T-helper 2 cell treated with Interferon-gamma antibody and Interleukin-4, amounts not matched to agents 5 μg/mL and 100 μg/mL, for 36 hours (primary cell): ENCODE measurements at places on chromosomes 1 and 21.

DNA sequence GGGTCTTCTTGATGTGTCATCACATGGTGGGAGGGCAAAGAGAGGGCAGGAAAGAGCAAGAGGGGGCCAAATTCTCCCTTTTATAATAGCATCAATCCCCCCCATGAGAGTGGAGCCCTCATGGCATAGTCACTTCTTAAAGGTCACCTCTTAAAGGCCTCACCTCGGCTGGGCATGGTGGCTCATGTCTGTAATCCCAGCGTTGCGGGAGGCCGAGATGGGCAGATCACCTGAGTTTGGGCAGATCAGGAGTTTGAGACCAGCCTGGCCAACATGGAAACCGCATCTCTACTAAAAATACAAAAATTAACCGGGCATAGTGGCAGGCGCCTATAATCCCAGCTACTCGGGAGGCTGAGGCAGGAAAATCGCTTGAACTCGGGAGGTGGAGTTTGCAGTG, 170.1 kb downstream of the PGBD5 start:
- no peak for DNase-seq

DNA sequence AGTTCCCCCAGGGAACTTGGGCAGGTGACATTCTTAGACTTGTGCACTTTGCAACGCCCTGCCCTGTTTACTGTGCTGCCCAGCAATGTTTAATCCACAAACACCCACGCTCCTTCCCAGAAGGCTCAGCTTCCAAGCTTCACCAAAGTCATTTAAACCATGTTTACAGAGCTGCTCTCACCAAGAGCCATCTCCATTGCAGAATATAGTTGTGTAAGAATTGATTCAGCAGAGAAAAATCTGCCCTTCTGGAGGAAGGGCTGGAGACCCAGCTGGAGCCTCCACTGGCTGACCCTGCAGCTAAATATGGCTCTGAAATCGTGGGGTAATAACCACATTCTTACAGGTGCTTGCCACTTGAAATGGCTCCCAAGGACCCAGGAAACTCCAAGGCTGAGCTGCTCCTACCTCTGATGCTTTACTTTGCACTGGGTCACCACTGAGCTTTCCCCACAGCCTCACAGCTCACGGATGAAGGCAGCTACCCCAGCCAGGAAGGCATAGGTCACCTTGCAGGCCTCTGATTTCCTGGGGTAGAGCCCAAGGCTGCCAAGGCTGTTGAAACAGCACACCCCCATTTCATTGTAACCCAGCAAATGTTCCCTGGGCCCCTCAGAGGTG, 8.7 kb downstream of the CAPN2 start:
- DNase-seq, result no peak

DNA sequence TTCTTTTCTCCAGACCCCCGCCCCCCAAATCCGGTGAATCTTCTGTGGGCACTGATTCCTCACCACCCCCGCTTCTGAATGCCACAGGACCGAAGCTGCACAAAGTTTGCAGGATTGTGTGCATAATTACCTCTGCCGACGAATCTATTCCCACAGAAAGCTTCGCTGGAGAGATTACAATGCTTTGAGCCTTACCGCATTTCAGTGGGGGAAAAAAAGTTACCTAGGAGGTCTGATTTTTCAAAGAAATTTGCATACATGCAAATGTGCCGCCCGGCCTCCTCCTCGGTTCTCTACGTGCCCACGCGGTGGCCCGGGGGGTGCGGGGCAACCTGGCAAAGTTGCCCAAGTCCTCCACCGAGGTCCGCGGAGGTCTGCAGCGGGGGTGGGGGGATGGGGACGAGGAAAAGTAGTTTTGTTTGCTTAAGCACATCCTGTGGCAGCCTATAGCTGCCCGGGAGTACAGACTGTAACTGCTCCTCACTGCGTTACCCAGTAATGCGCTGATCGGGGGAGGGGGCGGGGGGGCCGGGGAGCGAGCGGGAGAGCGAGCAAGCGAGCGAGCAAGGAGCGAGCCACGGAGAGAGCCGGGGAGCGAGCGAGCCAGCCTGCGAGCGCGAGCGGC, 563 bp upstream of the NFIA start:
- no peak for DNase-seq

GRCh38 chr1:210236840-210237409, 4.3 kb downstream of the SERTAD4 start:
- no peak for DNase-seq

DNA sequence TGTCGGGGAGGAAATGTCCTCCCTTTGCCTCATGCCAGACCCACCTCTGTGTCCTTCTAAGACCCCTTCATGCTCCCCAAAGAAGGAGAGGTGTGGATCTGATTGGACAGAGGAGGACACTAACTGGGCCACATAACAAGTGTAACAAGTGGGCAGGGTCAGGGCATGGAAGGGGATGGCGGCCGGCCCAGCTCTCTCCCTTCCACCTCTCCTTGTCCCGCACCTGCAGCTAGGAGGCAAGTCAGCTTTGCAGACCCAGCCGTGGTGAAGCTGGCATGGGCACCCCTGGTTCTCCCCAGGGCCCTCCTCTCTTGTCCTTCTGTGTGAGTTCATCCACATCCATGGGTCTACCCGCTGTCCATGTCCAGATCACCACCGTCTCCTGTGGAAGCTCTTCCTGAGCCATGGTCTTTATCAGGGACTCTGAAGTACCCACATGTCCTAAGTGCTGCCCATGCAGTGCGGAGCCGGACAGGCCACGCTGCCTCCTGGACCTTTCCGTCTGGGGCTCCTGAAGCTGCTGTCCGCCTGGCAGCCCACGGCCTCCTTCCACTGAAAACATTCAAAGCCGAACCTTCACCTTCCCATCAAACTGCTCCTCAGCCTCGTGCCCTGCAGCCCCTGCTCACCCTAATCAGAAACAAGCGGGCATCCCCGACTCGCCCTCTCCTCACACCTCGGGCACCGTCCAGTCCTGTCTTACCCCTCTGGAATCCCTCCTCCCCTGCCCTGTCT, 460.5 kb downstream of the PTPRU start:
- no peak for DNase-seq

GRCh38 chr1:234505769-234506102, 26.8 kb upstream of the TARBP1 start:
- no peak for DNase-seq

GRCh38 chr21:42565206-42565810, 51.7 kb downstream of the SLC37A1 start:
- DNase-seq, result no peak
